Tibial nerve (tissue), 4 donors: ENCODE measurements at places on chromosomes 12 and 14. TPM values are rescaled to one million over a fixed set of nuclear protein-coding genes. Genes with fewer than 3 reads are reported as not detected.

DNA sequence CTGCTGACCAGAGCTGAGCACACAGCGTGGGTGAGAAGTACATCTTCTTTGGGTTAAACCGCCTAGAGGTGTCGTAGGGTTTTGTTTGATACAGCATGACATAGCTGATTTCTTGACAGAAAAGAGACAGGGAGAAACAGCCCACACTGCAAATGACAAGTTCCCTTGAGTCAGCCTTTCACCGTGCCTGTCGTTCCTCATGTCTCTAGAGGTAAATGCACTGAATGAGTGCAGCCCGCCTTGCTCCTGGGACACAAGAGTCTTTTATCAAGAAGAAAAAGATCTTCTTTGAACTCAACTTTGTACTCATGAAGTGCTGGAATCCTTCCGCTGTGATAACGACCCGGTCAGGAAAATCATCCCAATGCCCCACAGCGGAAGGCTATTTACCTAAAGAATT is 77.6 kb downstream of the TMEM132D start:
- H3K36me3 ChIP-seq: no peaks in the 10 kb centered on the region
- no peaks in the 10 kb centered on the region for H3K4me1 ChIP-seq
- H3K27me3 ChIP-seq: no peaks in the 10 kb centered on the region
- DNase-seq: no peak
- H3K27ac ChIP-seq: no peak overlapping the region
- H3K4me3 ChIP-seq: no peak overlapping the region

DNA sequence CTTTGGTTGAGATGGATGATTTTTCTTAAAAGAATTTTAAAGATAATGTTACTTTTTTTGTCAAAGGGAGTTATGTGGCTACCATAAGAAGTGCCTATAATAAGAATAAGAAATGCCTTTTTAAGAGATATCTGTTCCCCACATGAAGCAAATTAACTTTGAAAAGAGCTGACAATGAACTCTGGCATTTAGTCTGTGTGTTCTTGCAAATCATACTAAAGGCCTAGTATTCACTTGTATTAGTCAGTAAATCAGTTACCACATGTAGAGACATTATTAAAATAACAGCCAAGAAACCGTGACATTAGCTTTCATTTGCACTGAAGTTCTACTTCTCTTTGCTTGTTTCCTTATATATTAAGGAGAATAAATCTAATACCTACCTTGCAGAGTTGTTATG is 296.3 kb downstream of the CCDC91 start:
- no peaks in the 10 kb centered on the region for H3K27me3 ChIP-seq
- H3K27ac ChIP-seq: no peak overlapping the region
- no peaks in the 10 kb centered on the region for H3K36me3 ChIP-seq
- DNase-seq: no peak

The DBX2 gene
- not detected for total RNA-seq

DNA sequence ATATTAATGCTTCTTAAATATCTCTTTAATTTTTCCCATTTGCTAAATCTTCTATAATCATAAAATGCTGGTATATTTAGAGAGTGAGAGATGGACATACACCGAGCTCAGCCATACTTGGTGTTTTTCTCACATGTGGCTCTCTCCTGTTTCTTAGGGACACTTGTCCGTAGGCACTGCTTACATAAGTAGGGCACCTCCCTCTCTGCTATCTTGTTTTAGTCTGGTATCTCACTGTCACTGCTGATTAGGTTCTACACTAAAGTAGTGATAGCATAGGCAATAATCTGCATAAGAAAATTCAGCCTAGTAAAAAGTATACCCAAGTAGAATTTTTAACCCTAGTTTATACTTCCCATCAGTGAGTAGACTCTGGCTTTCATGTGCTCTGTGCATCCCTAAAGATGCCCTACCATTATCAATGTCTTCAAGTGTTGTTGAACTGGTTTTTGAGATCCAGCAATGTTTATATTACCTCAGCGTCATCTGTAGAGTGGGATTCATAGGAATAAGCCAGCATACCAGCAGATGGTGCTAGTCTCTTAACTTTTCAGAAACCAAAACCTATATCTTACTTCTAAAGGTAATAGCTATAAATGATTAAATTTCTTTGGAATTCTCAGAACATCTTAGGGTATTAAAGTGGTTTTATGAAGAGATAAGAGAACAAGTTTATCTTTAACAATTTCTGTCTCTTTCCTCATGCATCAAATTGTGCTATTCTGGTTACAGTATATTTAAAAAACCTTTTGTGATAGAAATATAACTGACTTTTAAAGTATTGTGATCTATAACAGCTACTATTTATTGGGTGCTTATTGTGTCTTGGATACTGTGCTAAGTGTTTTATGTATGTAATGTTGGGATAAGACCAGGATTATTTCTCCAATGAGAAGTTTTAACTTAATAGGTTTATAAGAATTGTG is 32.9 kb downstream of the ARID2 start:
- no peak for DNase-seq
- H3K4me3 ChIP-seq: no peak overlapping the region
- H3K4me1 ChIP-seq: peaks cover 4% of the 10 kb centered on the region
- H3K27me3 ChIP-seq: no peaks in the 10 kb centered on the region
- no peak overlapping the region for H3K27ac ChIP-seq

GRCh38 chr14:52467515-52468266 is 84.6 kb downstream of the TXNDC16 start:
- DNase-seq: no peak
- H3K27me3 ChIP-seq: no peaks in the 10 kb centered on the region
- H3K27ac ChIP-seq: no peak overlapping the region
- H3K4me1 ChIP-seq: no peaks in the 10 kb centered on the region

The CCDC60 gene
- total RNA-seq: not detected

DNA sequence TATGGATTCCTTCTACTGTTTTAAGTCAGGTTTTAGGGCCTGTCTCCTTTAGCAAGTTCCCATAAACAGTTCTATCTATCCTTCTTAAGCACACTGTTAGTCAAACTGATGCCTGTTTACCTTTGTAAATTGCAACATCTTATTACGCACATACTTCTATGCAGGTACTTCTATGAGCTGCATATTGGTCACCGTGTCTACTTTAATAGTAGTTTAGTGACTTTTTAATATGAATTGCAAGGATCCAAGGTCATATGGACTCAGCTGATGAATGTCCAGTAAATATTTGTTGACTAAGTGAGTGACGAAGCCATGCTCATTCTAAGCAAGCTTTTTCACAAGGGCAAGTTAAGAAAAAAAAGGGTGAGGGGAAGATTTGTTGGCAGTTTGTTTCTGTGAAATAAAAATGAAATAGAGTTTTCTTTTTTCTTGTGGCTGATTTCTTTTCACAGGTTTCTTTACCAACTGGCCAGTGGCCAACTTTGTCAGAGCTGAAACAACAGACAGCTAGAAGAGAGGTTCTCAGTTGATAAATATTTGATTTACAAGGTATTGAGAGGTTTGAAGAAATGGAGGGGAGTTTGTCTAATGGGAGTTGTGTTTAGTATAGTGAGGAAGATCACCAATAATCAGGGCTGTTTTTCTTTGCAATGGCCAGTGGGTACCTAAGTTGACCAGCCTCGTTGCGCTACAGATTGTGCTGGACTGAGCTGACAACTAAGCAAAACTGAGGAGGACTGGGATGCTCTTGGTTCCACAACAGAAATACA is 141.1 kb downstream of the SLC15A5 start:
- H3K27me3 ChIP-seq: no peaks in the 10 kb centered on the region
- H3K4me3 ChIP-seq: no peak overlapping the region
- H3K4me1 ChIP-seq: no peaks in the 10 kb centered on the region

The SLCO1B1 gene
- not detected for total RNA-seq

DNA sequence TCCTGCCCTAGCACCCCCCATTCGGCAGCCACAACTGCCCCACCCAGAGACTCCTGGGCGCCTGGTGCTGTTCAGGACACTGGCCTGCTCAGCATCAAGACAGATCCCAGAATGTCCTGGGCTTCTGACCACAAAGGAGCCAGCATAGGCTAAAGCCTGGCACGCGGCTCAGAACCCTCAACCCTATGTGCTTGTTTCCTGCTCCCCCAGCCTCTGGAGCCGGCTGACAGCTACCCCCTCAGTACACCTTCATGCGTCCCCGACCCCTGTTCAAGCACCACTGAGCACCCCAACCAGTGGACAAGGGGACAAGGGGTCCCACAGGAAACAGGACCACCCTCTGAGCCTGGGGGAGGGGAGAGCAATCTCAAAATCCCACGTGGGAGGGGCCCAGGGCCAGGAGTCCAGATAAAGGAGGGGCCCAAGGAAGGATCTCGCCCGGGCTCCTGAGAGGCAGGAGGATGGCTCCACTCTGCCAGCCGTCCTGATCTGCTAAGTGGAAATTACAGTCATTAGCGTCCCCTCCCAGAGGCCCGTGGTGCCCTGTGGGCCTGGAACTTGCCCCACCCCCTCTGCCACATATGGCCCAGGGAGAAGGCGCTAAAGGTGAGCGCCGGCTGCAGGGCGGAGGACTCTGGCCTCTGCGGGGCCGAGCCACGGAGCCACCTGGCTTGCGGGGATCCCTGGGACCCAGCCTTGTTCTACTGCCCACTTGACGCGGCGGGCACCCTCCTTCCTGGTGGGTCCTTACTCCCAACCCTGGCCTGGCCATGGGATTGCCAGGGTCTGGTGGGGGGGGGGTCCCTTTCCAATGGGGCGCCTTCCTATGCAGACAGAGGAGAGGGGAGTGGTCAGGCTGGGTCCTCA is 27.2 kb upstream of the GPR132 start:
- no peak for DNase-seq
- no peaks in the 10 kb centered on the region for H3K36me3 ChIP-seq
- peak overlapping the region; percentile 83 for H3K27ac ChIP-seq
- peak overlapping the region; percentile 45 for H3K4me3 ChIP-seq
- peaks cover 66% of the 10 kb centered on the region for H3K4me1 ChIP-seq

DNA sequence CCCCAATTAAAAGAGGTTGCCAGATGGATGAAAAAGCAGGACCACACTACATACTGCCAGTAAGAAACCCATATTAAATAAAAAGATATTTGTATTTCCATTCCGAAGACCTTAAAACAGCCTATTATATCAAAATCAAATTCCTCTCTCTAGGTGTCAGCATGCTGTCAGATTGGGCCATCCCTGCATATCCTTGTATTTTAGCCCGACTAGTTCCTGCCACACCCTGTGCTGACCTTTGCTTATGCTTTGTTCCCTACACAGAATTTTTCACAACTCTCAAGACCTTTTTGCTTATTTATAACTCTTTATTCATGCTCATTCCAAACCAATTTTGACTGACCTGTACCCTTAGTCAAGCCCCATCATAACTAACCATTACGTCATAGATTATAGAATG is 12.8 kb downstream of the GSKIP start:
- no peak overlapping the region for H3K4me3 ChIP-seq
- peaks cover 6% of the 10 kb centered on the region for H3K4me1 ChIP-seq
- H3K27me3 ChIP-seq: no peaks in the 10 kb centered on the region
- DNase-seq: no peak

The SMIM10L1 gene
- total RNA-seq: 7.5 TPM

DNA sequence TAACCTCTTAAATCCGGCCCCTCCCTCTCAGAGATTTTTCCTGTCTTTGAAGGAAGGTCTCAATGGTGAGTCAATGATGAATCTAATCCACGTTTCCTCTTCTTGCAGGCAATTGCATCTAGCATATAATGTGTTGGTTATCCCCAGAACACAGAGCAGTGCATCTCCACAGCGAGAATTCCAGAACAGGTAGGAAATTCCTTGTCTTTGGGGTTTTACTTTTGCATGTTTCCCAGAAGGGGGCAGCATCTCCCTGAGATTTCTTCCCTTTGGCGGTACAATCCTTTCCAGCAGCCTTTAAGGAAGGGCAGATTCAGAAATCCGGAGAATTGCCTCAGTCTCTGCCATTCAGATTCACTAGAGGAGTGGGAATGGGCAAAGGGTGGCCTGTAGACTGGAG is 128.0 kb downstream of the KCNA5 start:
- H3K27me3 ChIP-seq: no peaks in the 10 kb centered on the region
- DNase-seq: no peak
- H3K4me3 ChIP-seq: no peak overlapping the region
- H3K27ac ChIP-seq: no peak overlapping the region
- no peaks in the 10 kb centered on the region for H3K36me3 ChIP-seq

The CLEC4D gene
- 0.87 TPM for total RNA-seq

DNA sequence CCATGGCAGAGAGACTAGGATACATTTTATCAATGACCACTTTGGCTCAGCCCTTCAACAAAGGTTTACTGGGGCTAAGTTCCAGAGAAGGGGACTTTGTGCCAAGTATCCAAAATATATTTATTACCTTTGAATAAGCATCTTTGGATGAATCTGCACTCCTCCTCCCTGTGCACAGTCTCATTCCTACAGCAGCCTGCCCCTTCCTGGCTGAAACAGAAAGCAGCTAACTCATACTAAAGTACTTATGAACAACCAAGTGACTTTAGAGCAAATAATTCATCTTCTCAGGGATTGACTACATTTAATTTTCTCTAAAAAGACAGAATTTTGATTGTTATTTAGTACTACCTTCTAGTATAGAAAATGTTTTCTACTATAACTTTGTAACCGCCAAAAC is 47.8 kb upstream of the ETV6 start:
- H3K27me3 ChIP-seq: no peaks in the 10 kb centered on the region
- no peak overlapping the region for H3K27ac ChIP-seq
- H3K4me3 ChIP-seq: no peak overlapping the region
- no peaks in the 10 kb centered on the region for H3K36me3 ChIP-seq
- no peaks in the 10 kb centered on the region for H3K4me1 ChIP-seq

DNA sequence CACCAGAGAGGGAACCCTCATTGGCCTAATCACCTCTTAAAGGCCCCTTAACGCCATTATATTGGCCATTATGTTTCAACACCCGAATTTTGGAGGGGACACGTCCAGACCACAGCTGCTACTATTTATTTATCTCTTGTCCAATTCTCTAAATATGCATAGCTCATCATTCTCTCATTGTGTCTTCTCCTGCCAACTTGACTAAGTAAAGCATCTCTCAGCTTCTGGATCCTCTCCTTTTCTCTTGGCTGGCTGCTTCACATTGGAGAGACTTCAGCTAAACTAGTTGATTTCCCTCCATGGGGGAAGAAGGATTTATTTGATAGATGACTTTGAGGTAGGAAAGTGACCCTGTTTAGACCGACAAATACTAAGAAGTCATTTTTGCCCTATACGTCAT is 120.4 kb upstream of the KRR1 start:
- DNase-seq: no peak
- H3K27me3 ChIP-seq: no peaks in the 10 kb centered on the region
- H3K4me1 ChIP-seq: no peaks in the 10 kb centered on the region
- H3K4me3 ChIP-seq: no peak overlapping the region
- no peak overlapping the region for H3K27ac ChIP-seq

- no peaks in the 10 kb centered on the region for H3K4me1 ChIP-seq
- H3K36me3 ChIP-seq: no peaks in the 10 kb centered on the region
- H3K27me3 ChIP-seq: no peaks in the 10 kb centered on the region
- no peak overlapping the region for H3K4me3 ChIP-seq
- no peak for DNase-seq
Observed at GRCh38 chr14:90444077-90444696, 47.4 kb downstream of the CALM1 start.

DNA sequence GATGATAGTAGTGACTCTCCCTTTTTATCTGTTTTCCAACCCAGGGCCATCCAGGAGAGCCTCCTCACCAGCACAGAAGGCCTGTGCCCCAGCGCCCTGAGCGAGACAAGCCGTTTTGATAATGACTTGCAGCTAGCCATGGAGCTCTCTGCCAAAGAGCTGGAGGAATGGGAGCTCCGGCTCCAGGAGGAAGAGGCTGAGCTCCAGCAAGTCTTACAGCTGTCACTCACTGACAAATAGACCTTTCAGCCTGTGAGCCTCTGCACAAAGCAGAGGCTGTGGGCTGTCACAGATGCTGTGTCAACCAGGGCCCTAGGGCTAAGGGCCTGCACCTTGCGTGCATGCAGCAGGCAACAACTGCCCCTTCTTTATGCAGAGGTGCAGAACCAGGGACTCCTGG is 11.0 kb downstream of the C12orf76 start:
- no peak for DNase-seq
- no peak overlapping the region for H3K27ac ChIP-seq
- peaks cover 84% of the 10 kb centered on the region for H3K36me3 ChIP-seq
- H3K4me1 ChIP-seq: no peaks in the 10 kb centered on the region
- no peak overlapping the region for H3K4me3 ChIP-seq

The LRRC10 gene
- not detected for total RNA-seq

The NEUROD4 gene
- total RNA-seq: not detected
